Activated CD4-positive, CD25-positive, alpha-beta regulatory T cell treated with anti-CD3 and anti-CD28 coated beads, Interleukin-2, amount 50 U/mL, for 72 hours (primary cell): ENCODE measurements at places on chromosomes 6 and 20.

GRCh38 chr20:49566401-49567364 is 1.3 kb downstream of the PTGIS start:
- DNase-seq, result no peak

DNA sequence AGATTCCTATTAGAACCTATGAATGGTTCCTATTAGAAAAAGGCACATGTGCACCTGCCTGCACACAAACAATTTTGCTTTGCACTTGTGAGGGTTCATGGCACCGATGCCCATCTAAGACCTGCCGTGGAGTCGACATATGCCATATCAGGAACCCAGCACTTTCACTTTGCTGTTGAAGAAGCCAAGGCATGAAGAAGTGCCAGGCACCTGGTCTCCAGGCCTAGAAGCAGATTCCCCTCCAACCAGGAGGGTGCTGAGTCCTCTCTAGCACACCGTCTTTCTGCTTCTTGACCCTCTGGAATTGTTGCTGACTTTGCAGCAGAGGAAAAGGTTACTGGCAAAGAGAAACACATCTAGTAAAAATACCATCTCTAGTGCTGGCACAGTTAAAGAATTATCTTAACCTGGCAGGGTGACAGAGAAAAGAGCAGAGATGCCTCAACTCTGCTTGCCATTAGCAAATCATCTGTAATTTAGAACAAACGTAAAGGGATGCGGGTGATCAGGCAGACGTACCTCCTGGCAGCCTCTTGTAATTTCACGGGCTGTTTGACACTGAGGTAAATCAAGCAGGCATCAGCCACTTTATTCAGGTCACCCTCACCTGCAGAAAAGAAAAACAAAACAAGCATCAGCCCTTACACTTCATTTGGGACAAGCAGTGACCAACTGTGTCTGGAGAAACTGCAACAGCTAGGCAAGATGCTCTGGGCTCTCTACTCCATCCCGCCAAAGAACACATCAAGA is 37.2 kb downstream of the TTI1 start:
- no peak for DNase-seq

GRCh38 chr6:70753870-70754380 is 86.2 kb downstream of the SMAP1 start:
- DNase-seq, result no peak

DNA sequence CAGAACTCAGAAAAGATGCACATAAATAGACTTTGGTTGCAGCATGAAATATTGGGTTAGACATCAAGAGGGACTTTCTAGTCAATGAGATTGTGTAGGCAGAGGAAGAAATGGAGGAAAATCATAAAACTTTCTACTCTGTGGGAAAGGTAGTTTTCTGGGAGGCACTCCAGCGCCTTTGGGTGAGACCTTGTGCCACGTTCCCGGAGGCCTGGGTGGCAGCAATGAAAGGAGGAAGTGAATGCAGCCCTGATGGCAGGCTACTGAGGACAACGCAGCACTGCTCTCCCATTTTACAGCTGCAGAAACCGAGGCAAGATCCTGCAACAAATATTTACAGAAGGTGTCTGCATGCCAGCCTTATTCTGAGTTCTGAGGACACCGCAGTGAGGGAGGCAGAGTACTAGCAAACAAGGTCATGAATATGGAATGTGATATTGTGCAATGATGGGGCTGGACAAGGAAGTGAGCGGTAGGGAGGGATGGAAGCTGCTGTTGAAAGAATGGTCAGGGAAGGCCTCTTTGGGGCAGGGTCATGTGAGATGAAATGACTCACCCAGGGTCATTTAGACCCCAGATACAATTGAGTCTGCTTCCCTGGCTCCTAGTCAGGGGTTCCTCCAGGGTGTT is 159.1 kb downstream of the TFAP2C start:
- DNase-seq, result no peak

DNA sequence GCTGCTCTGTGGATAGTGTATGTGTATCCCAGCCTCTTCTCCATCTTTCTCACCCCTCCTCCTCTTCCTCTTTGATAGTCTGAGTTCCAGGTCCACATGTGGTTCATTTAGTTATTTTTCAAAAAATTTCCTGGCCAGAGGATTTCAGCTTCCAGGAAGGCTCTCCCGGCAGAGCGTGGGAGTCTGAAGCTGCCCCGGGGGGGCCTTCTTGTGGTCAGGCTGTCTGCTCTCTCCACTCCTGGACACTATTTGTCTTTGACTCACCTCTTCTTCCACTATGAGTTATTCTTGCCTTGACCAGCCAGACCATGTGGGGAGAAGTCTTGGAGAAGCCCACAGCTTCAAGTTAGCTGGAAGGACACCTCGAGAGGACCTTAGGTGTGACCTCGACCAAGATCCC is 258.8 kb downstream of the CDC5L start:
- no peak for DNase-seq

DNA sequence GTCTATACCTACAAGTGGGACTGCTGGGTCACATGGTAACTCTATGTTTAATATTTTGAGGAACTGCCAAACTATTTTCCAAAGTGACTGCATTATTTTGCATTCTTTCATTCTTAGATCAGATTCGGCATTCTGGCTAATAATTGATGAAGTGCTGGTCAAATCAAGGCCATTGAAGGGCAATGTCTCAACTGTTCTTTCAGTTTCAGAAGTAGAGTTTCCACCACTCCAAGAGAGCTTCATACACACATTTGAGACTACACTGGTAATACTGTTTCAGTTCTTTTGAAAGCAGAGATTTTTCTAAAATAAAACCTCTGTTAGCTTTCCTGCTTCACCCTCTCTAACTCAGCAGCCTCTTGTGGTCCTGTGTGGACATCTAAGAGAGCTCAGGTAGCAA is 154.5 kb downstream of the CFAP61 start:
- no peak for DNase-seq

GRCh38 chr6:124193132-124193531 is 389.5 kb downstream of the NKAIN2 start:
- no peak for DNase-seq

- DNase-seq, result no peak
These were observed 40.4 kb upstream of the ARHGAP18 start for GRCh38 chr6:129750360-129750759.

GRCh38 chr6:5752391-5752680 is 254.4 kb downstream of the NRN1 start:
- no peak for DNase-seq

GRCh38 chr6:4660377-4661321 is 115.6 kb upstream of the CDYL start:
- DNase-seq, result no peak

DNA sequence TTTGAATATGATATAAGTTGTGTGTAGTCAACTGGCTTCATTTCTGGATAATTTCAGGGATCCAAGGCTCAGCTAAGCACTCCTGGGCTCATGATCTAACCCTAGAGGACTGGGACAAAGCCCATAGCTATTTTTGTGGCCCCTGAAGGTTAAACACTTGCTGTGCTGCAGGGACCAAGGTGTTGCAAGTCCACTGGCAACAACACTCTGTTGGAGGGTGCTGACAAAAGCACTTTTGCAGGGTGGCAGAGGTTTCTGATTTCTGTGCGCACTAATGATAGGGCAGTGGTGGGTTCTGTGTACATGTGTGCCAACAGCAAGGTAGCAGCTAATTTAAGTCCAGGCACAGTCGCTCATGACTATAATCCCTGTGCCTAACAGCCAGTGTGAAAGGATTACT is 445.3 kb upstream of the SYNCRIP start:
- no peak for DNase-seq

GRCh38 chr20:32804817-32805216 is 14.9 kb upstream of the MAPRE1 start:
- no peak for DNase-seq
